CD8-positive, alpha-beta T cell (primary cell): ENCODE measurements at places on chromosomes 3 and 15.

GRCh38 chr3:72786668-72787067 lies 61.6 kb downstream of the SHQ1 start:
- no peak for DNase-seq

DNA sequence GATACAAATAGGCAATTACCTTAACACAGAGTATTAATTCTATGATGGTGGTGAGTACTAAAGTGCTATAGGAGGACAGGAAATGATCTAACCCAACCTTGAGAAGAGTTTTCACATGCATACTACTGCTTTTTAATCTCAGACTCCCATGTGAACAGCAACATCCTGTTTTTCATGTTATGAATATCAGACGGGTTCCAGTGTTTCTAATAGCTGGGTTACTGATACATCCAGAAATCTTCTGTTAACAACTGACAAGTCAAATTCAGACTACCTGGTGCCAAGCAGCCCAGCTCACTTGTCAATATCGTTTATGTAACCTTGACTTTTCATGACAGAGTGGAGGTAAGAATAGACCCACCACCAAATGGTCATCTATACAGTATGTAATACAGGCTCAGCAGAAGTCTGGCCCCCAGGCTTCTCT lies 220.2 kb upstream of the COL8A1 start:
- DNase-seq: no peak

DNA sequence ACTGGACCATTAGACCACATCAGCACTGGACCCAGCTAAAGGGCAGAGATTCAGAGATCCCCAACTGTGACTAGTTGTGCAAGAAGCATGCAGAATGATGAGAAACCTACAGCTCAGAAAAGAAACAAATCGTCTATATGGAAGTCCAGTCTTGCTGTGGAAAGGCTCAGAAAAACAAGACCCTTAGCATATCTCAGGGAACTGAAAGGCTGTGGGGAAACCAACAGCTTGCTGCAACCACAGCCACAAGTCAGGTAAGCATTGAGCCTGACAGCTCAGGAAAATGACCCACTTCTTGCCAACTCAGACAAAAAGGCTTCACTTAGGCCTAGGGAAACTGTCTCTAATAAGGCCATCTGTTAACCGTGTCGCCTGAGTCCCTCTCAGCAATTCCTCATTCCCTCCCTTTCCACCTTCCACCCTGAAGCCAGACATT lies 145.6 kb downstream of the LSAMP start:
- DNase-seq: no peak

DNA sequence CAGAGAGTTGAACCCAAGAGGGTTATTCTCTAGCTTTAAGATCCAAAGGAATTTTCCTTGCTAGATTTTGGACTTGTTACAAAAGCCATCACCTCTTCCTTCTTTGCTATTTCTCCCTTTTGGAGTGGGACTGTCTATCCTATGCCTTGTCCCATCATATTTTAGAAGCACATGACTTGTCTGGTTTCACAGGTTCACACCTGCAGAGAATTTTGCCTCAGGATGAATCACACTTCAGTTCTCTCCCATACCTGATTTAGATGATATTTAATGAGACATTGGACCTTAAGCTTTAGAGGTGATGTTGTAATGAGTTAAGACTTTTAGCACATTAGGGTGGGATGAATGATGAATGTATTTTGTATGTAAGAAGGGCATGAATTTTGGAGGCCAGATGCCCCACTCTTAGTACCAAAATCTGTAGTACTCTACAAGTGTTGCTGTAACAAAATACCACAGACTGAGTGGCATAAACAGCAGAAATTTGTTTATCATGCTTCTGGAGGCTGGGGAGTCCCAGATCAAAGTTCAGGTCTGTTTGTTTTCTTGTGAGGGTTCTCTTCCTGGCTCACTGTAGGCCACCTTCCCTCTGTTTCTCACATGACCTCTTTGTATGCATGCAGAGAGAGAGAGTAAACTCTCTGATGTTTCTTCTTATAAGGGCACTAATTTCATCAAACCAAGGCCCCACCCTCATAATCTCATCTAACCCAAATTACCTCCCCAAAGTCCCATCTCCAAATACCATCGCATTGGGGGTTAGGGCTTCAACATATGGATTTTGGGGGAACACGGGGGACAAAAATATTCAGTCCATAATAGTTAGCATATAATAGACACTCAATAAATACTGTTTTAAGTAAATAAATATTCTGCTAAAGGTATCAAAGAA lies 10.0 kb downstream of the LNP1 start:
- no peak for DNase-seq

- no peak for DNase-seq
Measured at GRCh38 chr3:149215515-149215914, 6.1 kb downstream of the CP start.

DNA sequence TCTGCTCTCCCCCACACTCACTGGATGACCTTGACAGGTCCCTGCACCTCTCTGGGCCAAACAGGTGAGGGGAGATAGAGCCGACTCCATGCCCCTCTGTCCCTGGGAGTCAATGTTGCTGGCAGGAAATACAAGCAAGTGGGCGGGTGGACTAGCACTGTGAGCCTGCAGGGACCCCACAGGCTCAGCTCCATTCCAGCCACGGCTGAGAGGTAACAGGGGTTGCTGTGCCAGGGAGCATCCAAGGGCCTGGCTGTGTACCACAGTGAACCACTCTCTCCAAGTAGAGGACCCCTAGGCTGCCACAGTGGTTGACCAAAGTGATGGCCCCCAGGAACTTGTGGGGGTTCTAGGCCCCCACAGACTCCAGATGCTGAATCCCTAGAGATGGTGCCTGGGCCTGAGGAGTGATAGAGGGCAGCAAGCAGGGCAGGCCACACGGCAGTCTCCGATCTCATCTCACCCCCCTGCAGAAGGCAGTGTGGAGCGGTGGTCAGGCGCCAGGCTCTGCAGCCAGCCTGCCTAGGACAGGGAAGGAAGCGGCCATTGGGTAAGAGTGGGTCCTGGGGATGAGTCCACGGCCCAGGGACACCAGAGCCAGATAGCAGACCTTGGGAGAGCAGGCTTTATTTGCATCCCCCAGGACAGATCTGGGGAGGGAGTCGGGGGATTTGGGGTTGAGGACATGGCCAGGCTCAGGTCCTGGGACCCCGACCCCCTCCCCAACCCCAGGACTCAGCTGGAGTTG lies 3.2 kb downstream of the TNNC1 start:
- DNase-seq: no peak

- DNase-seq: no peak
Measured at GRCh38 chr3:11626084-11626463, 17.6 kb downstream of the VGLL4 start.

GRCh38 chr3:39657075-39657474 lies 152.3 kb upstream of the MYRIP start:
- no peak for DNase-seq

- DNase-seq: no peak
Measured at GRCh38 chr3:1087066-1087560, 5.7 kb upstream of the CNTN6 start.

DNA sequence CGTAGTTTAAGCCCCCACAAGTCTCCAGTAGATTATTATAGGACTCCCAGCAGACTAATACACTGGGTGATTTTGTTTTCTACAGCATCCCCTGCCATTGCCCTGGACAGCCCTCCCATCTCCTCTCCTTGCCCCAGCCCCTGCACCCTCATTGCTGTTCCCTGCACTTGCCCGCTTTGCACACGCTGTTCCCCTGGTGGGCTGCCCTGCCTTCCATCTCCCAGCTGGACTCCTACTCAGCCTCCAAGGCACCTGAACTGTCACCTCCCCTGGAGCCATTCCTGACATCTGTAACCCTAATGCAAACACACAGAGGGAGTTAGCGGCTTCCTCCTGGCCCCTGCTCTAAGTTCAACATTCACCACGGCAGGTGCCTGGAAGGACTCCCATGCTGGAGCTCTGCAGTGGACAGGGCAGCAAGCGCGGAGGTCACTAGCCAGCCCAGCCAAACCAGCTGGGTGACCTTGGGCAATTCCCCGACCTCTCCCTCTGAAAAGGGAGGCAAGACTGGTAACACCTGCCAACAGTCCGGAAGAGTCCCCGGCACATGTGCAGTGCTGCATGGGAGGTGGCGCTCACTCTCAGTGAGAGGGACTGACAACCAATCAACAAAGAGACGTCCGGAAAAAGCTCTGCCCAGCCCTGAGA lies 38.8 kb upstream of the IQSEC1 start:
- DNase-seq: no peak

GRCh38 chr3:17074559-17074958 lies 189.8 kb downstream of the PLCL2 start:
- DNase-seq: peak; percentile 16

GRCh38 chr15:61916104-61916503 lies 144.1 kb downstream of the VPS13C start:
- no peak for DNase-seq

DNA sequence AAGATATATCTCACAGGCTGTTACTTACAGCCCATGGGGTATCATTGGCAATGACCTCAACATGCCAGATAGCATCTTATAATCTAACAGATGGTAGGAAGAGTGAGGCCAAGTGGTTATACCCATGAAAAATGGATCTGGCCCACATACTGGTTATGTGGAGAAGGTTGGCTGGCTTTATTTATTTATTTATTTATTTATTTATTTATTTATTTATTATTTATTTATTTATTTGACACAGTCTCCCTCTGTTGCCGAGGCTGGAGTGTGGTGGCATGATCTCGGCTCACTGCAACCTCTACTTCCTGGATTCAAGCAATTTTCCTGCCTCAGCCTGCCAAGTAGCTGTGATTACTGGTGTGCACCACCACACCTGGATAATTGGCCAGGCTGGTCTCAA lies 11.6 kb downstream of the FBXO40 start:
- no peak for DNase-seq

DNA sequence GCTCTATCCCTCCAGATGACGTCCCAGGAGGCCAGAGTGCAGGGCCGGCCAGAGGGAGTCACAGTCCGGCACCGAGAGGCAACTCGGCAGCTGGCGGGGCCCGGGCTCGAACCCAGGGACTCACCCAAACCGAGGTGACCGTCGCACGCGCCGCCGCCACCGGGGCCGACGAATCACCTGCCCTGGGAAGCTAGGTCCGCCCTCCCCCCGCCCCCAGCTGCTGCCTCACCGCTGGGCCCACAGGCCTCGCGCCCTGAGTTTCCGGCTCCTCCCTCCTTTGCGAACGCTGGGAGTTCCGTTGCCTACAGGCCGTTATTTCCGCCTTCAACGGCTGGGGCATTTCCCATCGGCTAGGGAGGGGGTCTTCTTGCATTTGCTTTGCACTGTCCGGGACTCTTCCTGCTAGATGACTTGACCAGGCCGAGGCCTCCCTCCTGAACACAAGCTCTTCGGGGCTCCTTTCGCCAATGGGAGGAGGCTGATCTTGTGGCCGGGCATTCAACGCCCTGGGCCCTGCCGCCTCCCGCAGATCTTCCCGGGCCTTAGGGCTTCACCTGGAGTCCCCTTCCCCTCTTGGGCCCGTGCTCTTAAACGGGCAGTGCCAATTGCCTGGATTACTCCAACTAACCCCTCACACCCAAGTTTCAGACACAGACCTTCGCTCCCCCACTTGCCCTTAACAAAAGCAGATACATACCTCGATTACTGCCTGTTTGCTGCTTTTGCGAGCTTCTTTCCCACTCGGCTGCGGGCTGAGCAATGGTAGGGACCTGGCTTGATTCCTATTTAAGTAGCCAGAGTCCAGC lies at the start of gene SNUPN:
Gene SNUPN, minus strand, starts transcription at position 184 of the 806 bp plus-strand sequence. CDS start 4,674 bp downstream, outside the sequence.
- peak; percentile 89 for DNase-seq

- DNase-seq: no peak
Measured at GRCh38 chr3:145959457-145960088, 201.4 kb downstream of the PLOD2 start.

DNA sequence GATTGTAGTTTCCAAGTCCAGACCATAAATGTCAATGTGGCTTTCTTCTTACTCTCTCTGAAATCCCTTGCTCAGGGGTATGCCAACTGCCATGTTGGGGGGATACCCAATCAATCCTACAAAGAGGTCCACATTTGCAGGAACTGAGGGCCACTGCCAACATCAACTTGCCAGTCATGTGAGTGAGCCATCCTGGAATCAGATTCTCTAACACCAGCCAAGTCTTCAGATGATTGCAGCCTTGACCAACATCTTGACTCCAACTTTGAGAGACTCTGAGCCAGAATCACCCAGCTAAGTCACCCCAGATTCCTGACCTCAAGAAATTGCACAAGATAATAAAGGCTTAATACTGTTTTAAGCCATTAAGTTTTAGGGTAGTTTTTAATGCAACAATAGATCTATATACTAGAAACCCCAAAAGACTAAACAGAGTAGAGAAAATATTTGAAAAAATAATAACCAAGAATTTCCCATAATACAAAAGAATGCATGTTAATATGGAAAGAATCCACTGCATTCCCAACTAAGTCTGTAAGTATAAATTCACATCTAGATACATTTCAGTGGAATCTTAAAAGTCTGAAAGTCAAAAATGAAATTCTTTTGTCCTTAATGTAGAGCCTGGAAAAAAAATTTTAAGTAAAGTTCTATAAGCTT lies 22.4 kb downstream of the ISG20 start:
- no peak for DNase-seq

- no peak for DNase-seq
Measured at GRCh38 chr3:25153561-25153960, 274.5 kb upstream of the RARB start.

GRCh38 chr15:61033319-61033718 lies 195.8 kb downstream of the RORA start:
- DNase-seq: no peak

GRCh38 chr3:100206687-100207086 lies 54.1 kb upstream of the TBC1D23 start:
- DNase-seq: no peak

DNA sequence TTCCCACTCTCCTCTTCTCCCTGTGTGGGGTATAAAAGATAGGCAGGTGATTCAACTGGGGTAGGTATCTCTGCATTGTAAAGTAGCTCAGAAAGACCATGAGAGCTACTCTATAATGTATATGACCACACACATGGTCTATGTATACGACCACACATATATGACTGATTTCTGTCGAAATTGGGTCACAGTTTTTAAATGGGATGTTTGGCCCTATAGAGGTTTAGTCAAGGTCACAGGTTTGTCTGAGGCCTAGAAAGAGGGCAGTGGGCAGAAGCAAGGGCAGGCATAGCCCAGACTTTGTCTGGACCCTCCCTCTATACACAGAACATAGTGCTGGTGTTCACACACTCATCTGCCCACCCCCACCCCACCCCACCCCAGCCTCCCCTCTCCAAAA lies 4.4 kb downstream of the LAMP3 start:
- no peak for DNase-seq

DNA sequence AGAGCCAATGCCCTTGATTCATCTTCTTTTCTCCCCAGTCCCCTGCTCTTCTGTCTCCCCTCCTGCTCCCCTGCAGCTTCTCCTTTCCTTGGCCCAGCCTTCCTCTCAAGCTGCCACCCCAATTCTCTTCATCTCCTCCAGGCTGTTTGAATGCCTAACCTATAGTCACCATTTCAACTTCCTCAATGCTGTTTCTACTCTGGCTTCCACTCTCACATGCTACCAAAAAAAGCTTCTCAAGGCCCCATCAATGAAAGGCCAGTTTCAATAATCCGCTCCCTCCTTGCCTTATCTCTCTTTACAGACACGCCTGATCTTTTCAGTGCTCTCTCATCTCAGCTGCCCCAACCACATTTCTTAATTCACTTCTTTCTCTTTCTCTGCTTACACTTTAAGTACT lies 212.2 kb upstream of the GPR149 start:
- no peak for DNase-seq

- DNase-seq: no peak
Measured at GRCh38 chr3:48564667-48565066, 1.1 kb upstream of the UCN2 start.
